ENCODE measurements at places on chromosomes 2 and 18. TPM values are rescaled to one million over a fixed set of nuclear protein-coding genes. Genes with fewer than 3 reads are reported as not detected.

GRCh38 chr18:55763298-55763697 is 175.3 kb upstream of the TCF4 start:
- no peak for DNase-seq

DNA sequence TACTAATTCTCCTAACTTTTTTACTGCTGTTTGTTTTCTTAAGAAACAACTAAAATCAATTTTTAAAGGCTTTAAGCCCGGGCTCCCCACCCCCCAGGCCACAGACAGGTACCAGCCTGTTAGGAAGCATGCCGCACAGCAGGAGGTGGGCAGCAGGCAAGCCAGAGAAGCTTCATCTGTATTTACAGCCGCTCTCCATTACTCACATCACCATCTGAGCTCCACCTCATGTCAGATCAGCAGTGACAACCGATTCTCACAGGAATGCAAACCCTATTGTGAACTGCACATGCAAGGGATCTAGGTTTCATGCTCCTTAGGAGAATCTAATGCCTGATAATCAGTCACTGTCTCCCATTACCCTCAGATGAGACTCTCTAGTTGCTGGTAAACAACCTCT is 517.0 kb downstream of the NRXN1 start:
- DNase-seq = no peak

DNA sequence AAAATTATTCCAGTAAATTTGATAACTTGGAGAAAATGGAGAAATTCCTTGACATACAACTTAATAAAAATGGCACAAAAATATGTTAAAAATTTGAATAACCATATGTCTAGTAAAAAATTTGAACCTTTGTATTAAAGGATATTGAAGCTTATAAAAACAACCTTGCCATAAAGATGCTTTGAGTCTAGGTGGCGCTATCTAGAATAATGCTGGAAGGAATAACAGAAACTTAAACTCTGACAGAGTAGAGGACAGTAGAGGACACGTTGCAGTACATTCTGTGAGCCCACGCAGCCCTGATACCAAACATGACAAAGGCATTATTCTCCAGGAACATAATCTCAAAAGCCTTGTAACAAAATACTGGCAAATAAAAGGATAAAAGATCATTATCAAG is 44.7 kb upstream of the ALKAL2 start:
- no peak for DNase-seq

Gene CPLX4
- total RNA-seq = not detected

Gene FAM117B
- total RNA-seq = 4.1 TPM

GRCh38 chr2:75464348-75464946 is 96.3 kb downstream of the EVA1A start:
- DNase-seq = no peak

DNA sequence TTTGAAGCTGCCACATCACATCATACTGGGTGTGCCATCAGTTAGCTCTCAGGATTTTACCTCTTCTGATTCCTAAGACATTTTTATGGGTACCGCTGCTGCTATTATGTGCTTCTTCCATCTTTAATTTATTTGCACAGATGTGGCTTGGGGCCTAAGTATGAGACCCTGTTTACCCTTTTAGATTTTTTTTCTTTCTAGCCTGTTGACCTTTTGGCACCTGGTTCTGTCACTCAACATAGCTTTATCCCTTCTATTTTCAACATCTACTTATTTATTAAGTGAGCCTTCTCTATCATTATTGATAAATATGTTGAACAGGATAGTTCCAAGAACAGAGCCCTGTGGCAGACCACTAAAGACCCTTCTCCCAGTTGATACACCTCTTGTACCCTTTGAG is 57.0 kb downstream of the TET3 start:
- DNase-seq = no peak

DNA sequence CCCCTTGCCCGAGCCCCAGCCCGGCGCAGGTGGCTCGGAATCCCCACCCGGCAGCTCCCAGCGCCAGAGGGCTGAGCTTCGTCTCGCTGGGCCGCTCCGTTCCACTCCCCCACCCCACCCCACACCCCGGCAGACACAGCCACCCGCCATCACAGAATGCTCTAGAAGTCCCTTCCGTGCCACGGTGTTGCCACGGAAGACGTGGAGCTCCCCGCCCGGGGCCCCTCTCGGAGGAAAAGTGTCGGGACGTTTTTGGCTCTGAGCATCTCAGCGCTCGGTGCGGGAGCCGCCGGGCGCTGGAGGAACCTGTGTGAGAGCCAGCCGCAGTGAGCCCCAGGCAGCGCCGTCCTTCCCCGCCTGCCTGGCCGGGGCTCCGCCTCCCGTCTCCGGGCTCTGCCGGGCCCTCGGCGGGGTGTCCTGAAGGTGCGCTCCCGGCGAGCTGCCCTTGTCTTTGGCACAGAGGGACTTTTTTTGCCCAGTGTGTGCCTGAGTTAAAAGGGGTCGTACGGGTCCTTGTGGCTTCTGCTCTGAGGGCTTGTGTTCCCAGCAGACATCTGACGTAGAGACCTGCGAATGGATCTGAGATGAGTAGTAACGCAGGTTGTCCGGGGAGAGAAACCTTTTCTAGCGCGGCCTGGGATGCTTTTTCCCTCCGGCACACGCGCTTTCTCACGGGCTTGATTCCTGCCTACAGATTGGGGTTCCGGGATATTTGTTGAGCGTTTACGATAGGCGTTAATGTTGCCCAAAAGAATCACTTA is 1.8 kb downstream of the ZCCHC2 start:
- peak; percentile 83 for DNase-seq

Gene TANK
- 26.4 TPM for total RNA-seq

DNA sequence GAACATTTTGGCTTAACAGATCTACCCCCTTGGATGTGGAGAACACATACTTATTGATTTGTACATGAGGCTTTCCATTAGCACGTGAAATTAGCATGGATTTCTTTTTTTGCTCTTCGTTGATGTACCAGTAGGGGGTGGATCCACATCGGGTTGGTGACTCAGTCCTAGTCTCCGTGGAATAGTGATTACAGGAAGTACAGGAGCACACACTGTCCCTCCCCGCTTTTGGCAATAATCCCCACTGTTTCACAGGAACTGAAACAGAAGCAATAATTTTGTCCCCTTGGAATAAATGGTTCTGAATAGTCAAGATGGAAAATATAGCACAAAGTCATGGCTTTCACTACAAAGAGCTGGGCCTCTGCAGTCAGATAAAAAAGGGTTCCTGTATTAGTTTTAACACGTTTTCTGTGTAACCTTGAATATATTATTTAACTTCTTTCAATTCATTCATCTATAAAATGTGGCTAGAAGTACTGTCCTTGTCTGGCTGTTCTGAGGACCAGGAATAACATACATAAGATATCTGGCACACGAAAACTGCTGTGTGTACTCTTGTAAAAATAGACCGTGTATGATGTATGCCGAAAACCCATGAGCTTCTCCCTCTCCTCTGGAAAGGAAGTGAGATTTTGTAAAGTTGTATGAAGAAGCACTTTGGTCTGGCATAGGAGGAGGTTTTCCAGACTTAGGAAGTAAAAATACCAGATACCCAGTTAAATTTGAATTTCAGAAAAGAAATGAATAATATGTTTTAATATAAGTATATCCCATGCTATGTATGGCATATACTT is 229.2 kb downstream of the GALR1 start:
- DNase-seq = no peak

- no peak for DNase-seq
Observed at GRCh38 chr18:12989397-12990122, 1.6 kb upstream of the CEP192 start.

Gene IL36A
- total RNA-seq = not detected

Gene WDR35
- total RNA-seq = 6.2 TPM

Gene NAT8
- total RNA-seq = not detected

All from right cardiac atrium (tissue), 5 donors.